ENCODE measurements at places on chromosomes 11 and 22.

DNA sequence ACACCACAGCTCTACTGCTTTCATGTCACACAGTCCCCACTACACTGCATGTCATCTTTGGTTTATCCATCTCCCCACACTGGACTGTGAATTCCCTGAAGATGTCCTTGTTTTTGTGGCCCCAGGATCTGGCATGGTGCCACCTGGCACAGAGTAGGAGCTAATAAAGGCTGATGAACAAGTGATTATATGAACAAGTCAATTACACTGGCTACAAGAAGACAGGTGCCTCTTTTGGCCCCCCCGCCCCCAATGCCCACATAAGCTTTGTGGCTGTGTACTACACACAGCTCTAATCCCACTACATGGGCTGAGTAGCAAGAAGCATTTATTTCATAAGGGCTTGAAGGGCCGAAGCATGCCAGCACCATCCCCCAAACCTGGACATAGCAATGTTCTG is 24.7 kb downstream of the PLEKHA7 start:
- DNase-seq = no peak

GRCh38 chr11:8071616-8072581 is 9.1 kb upstream of the TUB start:
- DNase-seq = no peak

DNA sequence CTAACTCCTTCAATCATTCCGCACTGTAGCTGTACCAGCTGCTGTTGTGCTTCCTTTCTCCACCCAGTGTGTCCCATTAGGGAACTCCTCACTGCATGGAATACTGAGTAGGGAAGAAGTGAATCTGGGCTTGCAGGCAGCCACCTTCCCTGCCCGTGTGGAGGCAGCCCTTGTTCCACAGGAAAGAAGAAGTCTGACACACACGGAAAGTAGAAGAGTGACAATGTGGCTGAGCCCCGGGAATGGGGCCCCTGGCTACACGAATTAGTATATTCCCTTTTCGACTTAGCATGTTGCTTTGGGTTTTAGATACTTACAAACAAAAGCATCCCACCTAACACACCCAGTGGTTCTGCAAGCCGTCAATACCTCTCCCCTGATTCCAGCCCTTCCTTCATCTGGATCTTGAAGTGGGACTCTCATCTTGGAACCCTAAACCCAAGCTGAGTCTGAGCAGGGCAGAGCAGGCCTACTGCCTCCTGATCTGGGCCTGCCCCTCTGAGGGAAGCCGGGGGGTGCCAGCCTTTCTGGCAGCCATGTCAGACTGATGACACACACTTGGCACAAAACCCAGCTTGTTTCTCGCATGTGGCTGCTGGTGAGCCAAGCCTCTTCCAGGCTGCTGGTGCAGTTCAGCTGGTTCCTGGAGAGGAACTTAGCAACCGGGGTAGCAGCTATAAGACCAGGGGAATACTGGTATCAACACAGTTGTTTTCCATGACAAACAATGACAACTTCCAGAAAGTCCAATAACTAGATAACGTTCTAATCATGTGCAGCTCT is 71.6 kb downstream of the C11orf58 start:
- DNase-seq = no peak

GRCh38 chr11:43787824-43788223 is 92.8 kb upstream of the ALKBH3 start:
- no peak for DNase-seq

GRCh38 chr22:42673898-42674401 is 24.8 kb upstream of the CYB5R3 start:
- DNase-seq = no peak

- DNase-seq = no peak
Observed at GRCh38 chr22:35299217-35299672, 449 bp upstream of the TOM1 start.

- no peak for DNase-seq
Observed at GRCh38 chr11:88317536-88317935, 20.0 kb downstream of the CTSC start.

- DNase-seq = no peak
Observed at GRCh38 chr22:26751217-26751616, 93.8 kb downstream of the MIAT start.

DNA sequence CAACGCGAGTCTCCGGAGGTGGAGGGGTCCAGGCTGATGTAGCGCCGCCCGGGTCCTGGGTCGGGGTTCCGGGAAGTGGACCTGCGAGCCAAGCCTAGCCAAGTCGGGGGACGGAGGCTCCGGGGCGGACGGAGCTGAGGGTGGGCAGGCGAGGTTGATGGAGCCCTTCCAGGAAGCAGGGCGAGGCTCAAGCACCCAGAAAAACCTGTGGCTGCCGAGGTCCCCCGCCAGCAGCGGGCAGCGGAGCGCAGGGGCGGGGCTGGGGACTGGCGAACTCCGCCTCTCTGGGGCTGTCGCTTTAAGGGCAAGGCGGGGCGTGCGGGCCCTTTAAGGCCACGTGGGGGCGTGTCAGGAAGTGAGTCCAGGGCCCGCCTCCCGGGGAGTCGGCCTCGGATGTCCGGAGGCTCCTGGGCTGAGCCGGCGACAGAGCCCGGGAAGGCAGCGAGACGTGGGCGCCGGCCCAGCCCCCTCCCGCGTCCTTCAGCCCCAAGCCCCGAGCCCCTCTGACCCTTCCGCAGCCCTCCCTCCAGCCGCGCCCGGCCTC is at the start of gene SLC35C1:
TSS of gene SLC35C1 (plus strand) at position 389 of the 544 bp plus-strand sequence. CDS start 653 bp downstream, outside the sequence.
- DNase-seq = peak; percentile 93

DNA sequence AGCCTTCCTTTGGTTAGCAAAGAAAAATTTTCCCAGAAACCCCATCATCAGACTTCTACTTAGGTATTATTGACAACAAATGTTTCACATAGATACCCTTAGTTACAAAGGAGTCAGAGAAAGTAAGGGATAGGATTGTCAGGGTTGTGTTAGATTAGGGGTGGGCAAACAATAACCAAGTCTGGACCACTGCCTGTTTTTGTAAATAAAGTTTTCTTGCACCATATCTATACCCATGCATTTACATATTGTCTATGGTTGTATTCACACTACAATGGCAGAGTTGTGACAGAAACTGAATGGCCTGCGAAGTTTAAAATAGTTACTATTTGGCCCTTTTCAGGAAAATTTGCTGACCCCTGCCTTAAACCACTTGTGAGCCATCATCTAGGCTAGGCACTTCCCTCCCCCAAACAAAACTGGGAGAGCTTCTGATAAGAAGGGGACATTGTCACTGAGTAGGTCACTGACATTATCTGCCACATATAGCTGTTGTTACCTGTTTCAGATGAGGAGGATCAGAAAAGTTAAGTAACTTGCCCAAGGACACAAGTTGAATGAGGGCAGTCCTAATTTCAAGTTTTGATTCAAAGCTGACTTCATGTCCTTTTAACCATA is 40.7 kb upstream of the TMEM135 start:
- no peak for DNase-seq

- DNase-seq = no peak
Observed at GRCh38 chr22:21714786-21715185, 20.8 kb downstream of the YPEL1 start.

DNA sequence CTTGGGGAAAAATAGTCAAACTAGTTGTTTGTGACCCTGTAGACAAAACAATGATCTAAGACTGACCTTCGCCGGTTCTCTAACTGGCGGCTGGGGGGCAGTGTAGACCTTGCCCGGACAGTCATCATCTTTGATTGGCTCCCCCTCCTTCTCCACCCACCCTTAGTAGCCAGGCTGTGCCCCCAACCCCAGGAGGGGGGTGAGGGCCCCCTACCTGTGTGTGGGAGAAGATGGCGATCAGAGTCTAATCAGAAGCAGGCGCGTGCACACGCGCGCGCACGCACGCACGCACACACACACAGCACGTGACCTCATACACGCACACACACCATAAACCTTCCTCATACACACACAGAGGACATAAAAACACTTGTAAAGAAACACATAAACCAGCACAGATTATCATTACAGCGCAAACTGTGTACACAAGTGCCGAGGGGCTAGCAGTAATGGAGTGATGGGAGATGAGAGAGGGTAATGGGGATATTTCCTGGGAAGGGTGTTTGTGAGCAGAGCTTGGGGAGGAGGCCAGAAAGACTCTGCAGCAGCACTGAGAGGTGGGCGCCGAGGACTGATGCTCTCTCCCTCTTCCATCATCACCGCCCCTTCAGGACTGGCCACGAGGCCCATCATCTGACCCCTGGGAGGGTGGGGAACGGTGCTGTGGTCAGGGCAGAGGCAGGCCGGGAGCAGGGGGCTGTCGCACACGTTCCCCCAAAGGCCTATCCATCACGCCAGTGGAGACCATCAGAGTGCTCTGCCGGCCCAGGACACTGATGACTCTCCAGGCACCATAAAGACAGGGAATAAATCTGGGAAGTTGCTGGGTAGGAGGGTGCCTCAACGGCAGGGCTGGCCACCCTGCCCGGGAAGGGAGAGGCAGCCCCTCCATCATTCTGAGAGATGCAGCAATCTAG is 12.2 kb downstream of the NECTIN1 start:
- no peak for DNase-seq

DNA sequence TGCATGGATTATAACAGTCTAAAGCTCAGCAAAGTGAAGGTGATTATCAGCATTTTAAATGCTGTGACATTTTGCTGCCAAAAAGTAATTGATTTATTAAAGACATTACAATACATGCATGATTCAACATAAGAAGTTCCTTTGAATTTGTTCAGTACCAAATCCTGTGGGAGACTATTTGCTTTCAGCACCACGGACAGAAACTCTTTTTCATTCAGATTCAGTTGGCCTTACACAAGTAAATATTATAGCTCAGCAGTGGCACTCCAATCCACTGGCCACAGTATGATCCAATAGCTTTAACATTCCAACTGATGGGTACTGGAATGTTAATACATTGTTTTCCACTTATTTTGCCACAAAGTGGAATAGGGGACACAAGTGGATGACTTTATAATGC is 806.7 kb downstream of the NTM start:
- DNase-seq = no peak

GRCh38 chr11:131204765-131205380 is 165.5 kb upstream of the NTM start:
- no peak for DNase-seq

DNA sequence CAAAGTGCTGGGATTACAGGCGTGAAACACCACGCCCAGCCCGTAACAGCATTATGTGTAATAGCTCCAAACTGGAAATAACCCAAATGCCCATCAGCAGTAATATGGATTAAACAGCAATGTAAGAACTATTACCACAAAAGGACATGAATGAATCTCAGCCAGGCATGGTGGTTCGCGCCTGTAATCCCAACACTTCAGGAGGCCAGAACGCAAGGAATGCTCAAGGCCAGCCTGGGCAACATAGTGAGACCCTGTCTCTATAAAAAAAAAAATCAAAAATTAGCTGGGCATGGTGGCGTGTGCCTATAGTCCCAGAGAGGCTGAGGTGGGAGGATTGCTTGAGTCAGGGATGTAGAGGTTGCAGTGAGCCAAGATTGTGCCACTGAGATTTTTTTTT is 3.1 kb upstream of the DPF2 start:
- DNase-seq = no peak

GRCh38 chr11:42812361-42812760 is 499.4 kb upstream of the API5 start:
- DNase-seq = no peak

- no peak for DNase-seq
Observed at GRCh38 chr11:27039873-27040272, 742 bp upstream of the BBOX1 start.

DNA sequence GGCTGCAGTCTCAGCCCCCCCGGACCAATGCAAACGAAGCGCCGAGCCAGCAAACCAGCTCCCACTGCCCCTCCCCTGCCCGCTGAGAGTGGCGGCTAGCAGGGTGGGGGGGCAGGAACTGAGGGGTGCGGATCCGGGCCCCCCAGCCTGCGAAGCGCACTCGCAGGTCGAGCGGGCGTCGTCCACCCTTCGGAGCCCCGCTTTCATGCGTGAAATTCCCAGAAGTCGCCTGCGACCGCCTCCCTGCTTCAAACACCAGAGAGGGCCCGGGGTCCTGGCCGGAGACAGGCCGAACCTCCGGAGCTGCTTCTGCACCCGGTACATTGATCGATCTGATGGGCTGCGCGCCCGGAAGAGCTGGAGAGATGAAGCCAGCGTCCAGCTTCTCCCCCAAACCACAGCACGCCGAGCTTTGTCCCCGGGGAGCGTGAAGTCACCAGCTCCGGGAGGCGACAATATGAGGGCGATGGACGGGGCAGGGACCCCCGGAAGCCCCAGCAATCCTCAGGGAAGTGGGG is 646 bp upstream of the PATZ1 start:
- DNase-seq = no peak

GRCh38 chr11:11401960-11402535 is 49.0 kb upstream of the CSNK2A3 start:
- DNase-seq = no peak

DNA sequence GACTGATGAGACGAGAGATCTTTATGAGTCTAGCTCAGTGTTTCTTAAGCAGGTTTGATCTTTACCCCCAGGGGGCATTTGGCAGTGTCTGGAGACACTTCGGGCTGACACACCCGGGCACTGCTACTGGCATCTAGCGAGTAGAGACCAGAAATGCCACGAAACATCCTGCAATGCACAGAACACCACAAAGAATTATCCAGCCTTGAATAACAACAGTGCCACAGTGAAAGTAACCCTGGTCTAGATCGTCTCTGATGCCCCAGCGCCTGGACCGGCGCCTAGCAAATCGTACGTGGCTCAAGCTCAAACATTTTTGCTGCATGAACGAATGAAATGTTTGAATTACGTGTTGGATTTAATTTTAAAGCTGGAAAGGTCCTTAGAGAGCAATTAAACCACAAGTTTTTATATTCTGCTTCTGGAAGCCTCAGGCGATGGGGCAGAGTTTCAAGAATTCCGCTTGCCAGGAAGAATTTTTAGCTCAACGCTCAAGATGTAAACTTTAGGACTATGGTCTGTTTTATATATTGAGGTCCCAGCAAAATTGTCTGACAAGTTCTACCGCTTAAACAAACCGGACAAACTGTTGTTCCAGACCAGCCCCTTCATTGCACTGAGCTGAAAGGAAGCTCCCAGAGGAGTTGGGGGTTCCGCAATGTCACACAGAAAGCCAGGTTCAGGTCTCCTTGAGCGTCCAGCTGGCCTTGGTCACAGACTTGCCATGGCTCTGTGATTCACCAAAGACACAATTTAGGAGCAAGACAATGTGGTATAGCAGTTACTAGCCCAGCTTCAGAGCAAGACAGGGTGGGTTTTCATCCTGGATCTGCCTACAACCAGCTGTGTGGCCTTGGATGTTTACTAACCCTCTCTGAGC is 44.2 kb upstream of the SMTN start:
- no peak for DNase-seq

GRCh38 chr22:16915701-16916100 is 90.5 kb upstream of the XKR3 start:
- no peak for DNase-seq

- no peak for DNase-seq
Observed at GRCh38 chr11:123055191-123055901, 6.6 kb downstream of the HSPA8 start.
